ENCODE measurements at places on chromosomes 16 and 17. TPM values are rescaled to one million over a fixed set of nuclear protein-coding genes. Genes with fewer than 3 reads are reported as not detected.

Gene CNGB1
- total RNA-seq, result 0.75 TPM

GRCh38 chr16:2285731-2286191 lies 17.8 kb upstream of the RNPS1 start:
- no peak for DNase-seq

DNA sequence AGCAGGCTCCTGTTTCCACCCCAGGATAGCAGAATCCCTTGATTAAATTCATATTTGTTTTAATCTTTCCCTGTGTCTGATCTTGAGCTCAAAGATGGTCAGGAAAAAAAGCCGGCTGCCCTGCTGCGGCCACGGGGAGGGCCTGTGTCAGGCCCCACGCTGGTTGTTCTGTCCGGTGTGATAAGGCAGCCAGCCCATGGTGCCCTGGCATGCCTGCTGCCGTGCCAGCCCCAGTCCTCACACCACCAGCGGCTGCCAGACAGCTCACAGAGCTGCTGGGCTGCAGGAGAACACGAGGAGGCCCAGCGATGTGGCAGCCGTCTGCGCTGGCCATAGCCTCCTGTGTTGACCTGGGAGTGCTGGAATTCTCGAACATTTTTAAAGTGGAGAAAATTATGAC lies 34.7 kb upstream of the BRD7 start:
- no peak for DNase-seq

DNA sequence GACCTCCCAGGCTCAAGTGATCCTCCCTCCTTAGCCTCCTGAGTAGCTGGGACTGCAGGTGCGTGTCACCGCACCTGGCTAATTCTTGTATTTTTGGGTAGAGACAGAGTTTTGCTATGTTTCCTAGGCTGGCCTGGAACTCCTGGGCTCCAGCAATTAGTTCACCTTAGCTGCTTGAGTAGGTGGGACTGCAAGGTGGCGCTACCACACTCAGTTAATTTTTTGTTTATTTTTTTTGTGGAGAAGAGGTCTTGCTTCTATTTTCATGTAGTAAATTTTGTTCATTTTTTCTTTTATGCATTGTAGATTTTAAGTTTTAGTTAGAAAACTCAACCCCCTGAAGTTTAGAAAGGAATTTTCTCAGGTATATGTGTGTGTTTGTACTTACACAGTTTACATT lies 21.7 kb downstream of the RNF135 start:
- DNase-seq, result no peak

GRCh38 chr17:9167379-9167778 lies 146.1 kb downstream of the NTN1 start:
- no peak for DNase-seq

DNA sequence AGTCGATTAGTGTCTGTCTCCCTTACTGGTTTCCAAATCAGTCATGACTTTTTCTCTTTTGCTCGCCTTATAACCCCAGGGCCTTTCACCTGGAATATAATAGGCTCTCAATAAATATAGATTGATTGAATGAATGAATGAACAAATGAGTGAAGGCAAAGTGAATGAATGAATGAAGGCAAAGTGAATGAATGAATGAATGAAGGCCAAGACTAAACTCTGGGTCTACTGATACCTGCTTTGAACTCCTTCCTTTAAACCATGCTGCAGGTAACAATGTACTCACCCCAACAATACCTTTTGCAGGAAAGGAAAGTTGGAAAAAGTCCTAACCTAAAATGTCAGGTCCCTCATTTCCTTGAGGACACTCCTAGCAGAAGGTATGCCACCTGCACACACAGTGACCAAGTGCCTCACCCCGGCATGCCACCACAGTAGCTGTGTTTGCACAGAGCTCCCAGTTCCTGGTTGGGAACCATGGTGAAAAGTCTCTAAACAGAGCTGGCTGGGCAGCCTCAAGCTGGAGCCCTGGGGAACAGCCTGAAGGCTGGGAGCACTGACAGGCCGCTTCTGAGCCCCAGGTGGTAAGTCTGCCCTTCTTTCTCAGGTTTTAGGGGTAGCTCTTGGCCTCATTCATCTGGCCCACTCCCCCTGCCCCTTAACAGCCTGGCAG lies 42.7 kb upstream of the ANKFN1 start:
- DNase-seq, result peak; percentile 72

GRCh38 chr16:85554114-85554888 lies 58.8 kb upstream of the GSE1 start:
- peak; percentile 83 for DNase-seq

- no peak for DNase-seq
Observed at GRCh38 chr17:5980941-5981340, 89.2 kb upstream of the WSCD1 start.

DNA sequence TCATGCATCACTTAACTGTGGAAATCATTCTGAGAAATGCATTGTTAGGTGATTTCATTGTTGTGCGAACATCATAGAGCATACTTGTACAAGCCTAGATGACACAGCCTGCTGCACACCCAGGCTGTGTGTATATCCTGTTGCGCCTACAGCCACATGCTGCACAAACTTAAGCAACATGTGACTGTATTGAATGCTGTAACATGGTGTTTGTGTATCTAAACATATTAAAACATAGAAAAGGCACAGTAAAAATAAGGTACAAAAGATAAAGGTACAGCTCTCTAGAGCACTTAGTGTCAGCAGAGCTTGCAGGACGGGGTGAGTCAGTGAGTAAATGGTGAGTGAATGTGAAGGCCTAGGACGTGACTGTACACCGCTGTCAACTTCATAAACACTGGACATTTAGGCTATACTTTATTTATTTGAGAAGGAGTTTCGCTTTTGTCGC lies 11.9 kb downstream of the FOXK2 start:
- DNase-seq, result no peak

DNA sequence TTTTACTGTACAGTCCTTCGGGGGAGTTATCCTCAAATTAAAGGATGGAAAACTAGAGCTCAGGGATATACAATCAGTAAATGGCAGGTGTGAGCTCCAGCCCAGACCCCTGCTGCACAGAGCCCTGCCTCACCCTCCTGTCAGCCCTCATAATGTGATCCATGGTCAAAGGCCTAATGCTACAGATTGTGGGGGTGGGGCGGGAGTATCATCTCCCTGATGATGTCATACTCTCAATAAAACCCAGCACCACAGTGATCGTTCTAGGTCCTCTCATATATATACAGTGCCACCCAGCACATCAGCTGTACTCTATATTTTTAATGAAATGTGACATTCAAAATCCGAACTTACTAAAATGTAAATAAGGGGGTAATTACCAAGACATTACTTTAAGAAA lies 61.5 kb downstream of the SLC39A11 start:
- no peak for DNase-seq

DNA sequence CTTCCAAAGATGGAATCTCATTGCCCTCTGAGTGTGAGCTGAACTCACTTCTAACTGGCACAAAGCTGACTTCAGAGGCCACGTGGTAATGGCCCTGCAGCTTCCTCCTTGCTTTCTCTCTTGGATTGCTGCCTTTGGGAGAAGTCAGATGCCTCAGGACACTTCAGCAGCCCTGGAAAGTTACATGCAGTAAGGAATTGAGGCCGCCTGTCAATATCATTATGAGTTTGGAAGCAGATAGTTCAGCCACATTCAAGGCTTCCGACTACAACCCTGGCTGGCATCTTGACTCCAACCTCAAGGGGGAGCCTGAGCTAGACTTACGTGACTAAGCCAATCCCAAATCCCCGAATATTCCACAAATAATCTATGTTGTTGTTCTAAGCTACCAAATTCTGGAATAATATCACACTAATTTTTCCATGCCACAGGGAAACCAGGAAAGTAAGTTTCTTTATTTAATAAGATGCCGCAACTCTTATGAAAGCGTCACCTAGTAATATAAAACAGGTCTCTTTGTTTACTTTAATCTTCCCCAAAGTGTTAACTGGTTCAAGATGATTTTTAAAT lies 13.6 kb downstream of the CEP20 start:
- DNase-seq, result peak; percentile 53

- no peak for DNase-seq
Observed at GRCh38 chr16:78677181-78677731, 577.8 kb downstream of the WWOX start.

GRCh38 chr17:79230576-79230975 lies 156.0 kb downstream of the ENGASE start:
- DNase-seq, result no peak

GRCh38 chr16:22123146-22123545 lies 30.8 kb downstream of the VWA3A start:
- no peak for DNase-seq

Gene HAPSTR1
- 68.5 TPM for total RNA-seq

Gene RASL10B
- 0.41 TPM for total RNA-seq

Gene ALOX15B
- 4.1 TPM for total RNA-seq

Gene RAPGEFL1
- 411 TPM for total RNA-seq

- DNase-seq, result no peak
Observed at GRCh38 chr17:2061441-2061958, 6.6 kb downstream of the HIC1 start.

Gene MARVELD3
- 381 TPM for total RNA-seq

Gene EVPL
- 19.1 TPM for total RNA-seq

- DNase-seq, result no peak
Observed at GRCh38 chr16:78075800-78076199, 23.7 kb upstream of the WWOX start.

DNA sequence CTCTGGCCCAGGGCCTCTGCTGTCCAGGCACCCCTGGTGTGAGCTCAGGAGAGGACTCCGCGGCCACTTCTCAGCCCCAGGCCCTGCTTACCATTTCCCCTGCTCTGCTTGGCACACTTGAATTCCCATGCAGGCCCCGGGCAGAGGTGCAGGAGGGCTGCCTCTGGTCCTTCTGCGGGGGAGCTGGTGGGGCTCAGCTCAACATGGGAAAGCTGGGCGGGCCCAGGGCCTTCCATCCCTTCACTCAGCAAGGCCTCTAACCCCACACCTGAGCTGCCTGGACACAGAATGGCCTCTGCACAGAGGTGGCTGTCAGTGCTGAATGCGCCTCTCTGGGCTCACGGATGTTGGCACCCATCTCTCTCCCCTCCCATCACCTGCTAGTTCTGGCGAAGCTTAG lies 12.5 kb upstream of the RNPS1 start:
- no peak for DNase-seq

- DNase-seq, result no peak
Observed at GRCh38 chr17:19494961-19495806, 38.5 kb upstream of the SLC47A1 start.

GRCh38 chr16:2226245-2226793 lies 2.9 kb downstream of the E4F1 start:
- no peak for DNase-seq

DNA sequence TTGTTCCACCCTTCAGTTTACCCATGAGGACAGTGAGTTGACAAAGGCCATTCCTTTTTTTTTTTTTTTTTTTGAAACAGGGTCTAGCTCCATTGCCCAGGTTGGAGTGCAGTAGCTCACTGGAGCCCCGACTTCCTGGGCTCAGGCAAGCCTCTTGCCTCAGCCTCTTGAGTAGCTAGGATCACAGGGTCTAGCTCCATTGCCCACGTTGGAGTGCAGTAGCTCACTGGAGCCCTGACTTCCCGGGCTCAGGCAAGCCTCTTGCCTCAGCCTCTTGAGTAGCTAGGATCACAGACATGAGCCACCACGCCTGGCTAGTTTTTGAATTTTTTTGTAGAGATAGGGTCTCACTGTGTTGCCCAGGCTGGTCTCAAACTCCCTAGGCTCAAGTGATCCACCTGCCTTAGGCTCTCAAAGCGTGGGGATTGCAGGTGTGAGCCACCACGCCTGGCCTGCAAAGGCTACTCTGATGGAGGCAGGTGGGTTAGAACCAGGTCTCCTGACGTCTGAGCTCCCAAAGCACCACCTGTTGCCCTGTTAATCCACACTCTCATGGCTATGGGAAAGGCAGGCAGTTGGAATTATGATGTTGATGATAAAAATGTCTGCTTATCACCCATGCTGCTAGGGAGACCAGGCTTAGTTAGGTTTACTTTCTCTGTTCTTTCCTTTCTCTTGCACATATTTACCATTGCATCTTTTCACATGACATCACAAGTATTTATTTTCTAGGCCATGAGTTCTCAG lies 65.2 kb downstream of the KSR1 start:
- DNase-seq, result no peak

- DNase-seq, result no peak
Observed at GRCh38 chr16:79369796-79370195, 230.7 kb downstream of the MAF start.

DNA sequence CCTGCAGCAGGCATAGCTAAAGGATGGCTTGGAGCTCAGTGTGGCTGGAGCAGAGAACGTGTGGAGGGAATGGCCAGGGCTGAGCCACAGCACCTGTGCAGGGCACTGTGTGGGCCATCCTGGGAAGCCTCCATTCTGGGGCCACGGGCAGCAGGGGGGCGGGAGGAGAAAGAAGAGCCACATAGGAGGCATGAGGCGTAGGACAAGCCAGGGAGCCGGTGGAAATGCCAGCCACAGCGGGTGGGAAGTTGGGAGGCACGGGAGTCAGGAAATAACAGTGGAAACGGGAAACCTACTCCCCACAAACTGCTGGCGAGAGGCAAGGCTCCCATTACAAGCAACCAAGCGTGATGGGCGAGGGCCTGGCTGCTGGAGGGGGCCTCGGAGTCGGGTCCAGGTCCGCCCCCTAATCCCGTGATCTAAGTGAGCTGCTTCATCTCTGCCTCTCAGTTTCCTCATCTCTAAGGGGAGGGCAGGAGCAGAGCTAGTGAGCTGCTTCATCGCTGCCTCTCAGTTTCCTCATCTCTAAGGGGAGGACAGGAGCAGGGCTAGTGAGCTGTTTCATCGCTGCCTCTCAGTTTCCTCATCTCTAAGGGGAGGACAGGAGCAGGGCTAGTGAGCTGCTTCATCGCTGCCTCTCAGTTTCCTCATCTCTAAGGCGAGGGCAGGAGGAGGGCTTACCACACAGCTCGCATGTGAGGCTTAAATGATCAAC lies 104.9 kb downstream of the ADCY9 start:
- no peak for DNase-seq

GRCh38 chr16:80585764-80586163 lies 45.0 kb downstream of the DYNLRB2 start:
- no peak for DNase-seq

Gene KRTAP16-1
- total RNA-seq, result not detected

Gene DNAI2
- total RNA-seq, result not detected

Gene CCL16
- total RNA-seq, result not detected

DNA sequence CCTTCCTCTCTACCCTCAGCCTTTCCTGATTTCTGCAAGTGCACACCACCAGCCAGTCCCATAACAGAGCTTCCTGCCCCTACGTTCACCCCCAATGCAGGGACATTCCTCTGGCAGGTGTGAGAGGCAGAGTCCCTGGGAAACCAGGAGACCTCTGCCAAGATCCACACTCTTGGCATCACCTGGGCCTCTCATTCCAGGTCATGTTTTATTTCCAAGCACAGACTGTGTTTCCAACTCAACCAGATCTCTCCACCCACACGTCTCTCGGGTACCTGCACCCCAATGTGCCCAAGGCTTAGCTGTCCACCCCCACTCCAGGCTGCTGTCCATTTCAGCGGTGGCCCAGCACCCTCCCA lies 21.0 kb upstream of the PHB1 start:
- no peak for DNase-seq

Gene MIEF2
- 48.0 TPM for total RNA-seq

Data from transverse colon (tissue), 4 donors.